ENCODE measurements at places on chromosomes 4 and X.

DNA sequence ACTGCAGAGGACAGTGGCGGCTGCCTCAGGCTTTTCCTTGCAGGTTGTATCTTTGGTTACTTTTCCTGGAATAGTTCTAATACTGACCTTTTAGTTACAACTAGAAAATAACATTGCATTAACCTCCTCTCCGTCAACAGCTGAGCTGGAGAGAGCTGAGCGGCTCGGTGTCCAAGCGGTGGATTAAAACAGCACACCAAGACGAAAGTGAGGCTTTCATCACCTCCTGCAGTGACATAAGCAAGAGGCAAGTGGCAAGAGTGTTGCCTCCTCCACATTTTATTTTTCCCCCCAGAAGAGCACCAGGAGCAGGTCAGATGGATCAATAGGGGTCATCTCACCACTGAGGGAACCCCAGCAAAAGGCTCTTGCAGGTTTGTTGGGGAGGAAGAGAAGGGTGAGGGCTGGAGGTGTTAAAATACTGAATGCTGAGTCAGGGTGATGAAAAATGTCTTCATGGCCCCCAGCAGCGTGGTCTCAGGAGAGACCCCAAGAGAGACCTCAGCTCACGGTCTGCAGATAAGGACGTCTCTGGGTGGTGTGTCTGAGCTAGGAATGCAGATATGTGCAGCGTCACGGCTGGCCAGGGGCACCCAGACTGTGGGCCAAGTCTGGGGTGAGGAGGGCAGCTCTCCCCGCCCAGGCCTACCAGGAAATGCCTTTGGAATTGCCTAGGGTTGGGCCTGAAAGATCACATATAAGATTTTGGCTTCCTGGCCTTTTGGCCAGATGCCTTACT, 50.3 kb downstream of the CASP3 start:
- DNase-seq, result no peak

- DNase-seq, result no peak
Observed at GRCh38 chr4:139738846-139739613, 73.4 kb downstream of the MGST2 start.

DNA sequence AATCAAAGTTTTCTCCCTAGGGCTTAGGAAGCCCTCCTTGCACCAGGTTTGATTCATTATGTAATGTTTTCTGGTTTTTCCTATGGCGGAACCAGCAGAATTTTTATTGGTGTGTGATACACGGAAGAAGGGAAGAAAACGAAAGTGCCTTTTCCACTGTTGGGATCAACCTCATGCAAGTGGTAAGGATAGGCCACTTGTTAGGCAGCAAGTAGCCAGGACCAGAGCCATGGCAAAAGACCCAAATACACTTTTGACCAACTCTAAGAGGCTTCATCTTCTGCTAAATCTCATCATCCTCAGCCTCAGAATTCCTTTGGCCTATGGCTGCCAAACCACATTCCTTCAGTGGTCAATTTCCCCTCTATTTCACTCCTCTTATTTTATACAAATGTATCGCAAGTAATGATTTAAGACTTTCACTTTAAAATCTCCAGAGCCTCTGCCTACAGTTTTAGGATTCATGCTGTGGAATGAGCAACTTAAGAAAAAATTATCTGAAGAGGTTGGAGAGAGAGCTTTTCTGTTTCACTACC, 21.2 kb downstream of the PPAT start:
- no peak for DNase-seq

- DNase-seq, result no peak
Observed at GRCh38 chr4:70703619-70704214, 15.4 kb downstream of the UTP3 start.

- no peak for DNase-seq
Observed at GRCh38 chr4:38306482-38307071, 346.4 kb downstream of the PTTG2 start.

- no peak for DNase-seq
Observed at GRCh38 chr4:105719204-105719603, 10.6 kb downstream of the GSTCD start.

DNA sequence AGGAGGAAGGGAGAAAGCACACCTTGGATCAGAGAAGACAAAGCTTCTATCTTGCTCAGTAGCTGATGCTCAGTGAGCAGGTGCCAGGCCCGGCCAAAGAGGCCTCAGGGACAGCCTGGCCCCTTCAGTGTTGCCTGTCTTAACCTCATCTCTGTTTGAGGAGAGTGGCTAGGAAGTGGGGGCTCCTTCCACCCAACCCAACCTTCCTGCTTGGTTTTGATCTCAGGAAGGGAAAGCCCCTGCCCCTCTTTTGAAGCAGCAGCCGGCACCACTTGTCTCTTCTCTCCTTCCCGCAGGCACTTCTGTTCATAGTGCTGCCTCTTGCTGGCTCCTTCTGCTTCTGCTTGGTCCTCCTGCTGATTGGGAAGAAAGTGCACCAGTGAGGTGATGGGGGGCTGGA, 2.4 kb upstream of the AFF2 start:
- DNase-seq, result no peak

DNA sequence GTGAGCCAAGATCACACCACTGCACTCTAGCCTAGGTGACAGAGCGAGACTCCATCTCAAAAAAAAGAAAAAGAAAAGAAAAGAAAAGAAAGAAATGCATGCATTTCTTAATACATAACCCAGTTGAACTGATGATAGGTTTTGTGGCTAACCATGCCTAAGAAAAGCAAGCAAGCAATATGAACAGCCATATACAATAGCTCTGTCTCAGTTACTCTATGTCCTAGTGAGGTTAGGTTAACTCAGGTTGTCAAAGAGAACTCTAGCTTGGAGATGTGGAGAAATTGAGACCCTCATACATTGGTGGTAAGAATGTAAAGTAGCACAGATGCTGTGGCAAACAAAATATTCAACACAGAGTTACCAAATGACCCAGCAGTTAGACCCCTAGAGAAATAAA, 167.0 kb upstream of the RASGEF1B start:
- no peak for DNase-seq

DNA sequence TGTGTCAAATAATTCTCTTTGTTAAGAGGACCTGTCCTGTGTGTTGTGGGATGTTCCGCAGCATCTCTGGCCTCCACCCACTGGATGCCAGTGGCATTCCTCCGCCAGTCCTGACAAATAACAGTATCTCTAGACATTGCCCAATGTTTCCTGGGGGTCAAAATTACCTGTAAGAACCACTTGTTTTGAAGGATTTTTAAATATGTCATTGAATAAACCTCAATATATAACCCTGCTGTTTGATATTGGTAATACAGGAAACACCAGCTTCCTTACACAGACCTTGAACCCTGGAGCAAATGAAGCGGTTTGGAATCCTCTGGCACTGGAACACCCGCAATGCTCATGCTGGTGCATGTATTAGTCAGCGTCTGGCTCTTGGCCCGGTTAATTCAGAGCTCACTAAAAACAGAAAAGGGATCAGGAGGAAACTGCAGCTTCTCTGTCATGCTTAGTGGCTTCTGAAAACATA, 101.3 kb downstream of the TBL1X start:
- DNase-seq, result no peak

DNA sequence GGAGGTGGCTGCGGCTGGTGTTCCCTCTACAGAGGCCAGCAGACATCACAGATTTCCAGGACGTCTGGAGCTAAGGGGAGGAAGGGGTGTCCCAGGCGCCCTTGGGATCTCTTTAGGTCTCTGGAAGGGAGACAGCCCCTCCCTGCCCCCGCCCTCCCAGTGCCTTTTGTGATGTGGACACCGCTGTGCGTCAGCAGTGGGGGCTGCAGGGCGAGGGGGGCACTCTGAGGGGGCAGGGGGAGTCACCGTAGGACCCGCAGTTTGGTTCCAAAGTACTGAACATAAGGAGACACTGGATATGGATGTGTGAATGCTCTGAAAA, 25.6 kb upstream of the MXD4 start:
- DNase-seq, result no peak

- DNase-seq, result no peak
Observed at GRCh38 chr4:1082215-1083182, 30.9 kb downstream of the RNF212 start.

DNA sequence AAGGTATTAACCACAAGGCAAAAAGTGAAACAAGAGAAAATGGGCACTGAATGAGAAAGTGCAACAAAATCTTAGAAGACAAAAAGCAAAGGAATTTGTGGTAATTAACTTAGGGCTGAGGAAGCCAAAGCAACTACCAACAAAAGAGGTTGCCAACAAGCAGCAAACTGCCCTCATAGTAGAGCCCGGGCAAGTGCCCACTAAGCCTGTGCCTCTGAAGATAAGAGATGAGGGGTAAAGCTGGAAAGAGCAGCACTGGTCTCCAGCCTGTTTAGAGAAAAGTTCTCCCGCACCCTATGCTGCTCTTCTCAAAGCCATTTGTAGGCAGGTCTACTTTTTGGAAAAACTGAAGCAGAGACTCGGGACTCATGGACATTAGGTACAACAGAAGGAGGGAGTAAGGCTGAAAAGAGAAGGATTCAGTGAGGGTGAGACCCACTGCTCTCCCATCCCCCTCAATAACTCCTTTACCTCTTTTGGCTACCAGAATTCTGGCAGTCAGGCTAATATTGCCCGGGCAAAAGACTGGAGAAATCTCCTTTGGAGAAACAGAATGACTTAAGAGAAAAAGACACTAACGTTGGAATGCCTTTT, 29.6 kb upstream of the KCNE5 start:
- DNase-seq, result no peak

DNA sequence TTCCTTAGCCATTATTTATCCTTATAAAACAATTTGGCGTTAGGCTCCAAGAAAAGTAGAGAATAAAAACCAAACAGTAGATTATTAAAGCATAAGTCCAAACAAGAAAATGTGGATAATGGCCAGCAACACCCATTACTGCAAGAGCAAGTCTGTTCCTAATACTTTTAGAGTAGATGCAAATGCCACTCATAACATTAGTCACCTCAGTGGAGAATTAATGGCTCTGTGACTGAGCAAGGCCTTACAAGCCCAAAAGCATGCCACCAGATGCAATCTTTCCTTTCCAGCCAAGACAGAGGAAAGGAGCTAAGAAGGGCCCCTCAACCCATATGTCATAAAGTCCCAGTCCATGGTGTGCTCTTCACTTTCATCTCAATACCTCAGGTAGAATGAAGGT, 373.8 kb downstream of the OPHN1 start:
- no peak for DNase-seq

- DNase-seq, result no peak
Observed at GRCh38 chrX:8813036-8813435, 11.9 kb upstream of the FAM9A start.

- DNase-seq, result no peak
Observed at GRCh38 chr4:159048166-159048886, 54.6 kb upstream of the RAPGEF2 start.

- DNase-seq, result no peak
Observed at GRCh38 chr4:185461565-185461964, 10.0 kb downstream of the CCDC110 start.

- DNase-seq, result no peak
Observed at GRCh38 chr4:88166608-88167007, 8.2 kb upstream of the ABCG2 start.

- no peak for DNase-seq
Observed at GRCh38 chr4:98522636-98523395, 135.6 kb downstream of the TSPAN5 start.

GRCh38 chr4:139503622-139504166, 49.8 kb downstream of the RAB33B start:
- DNase-seq, result no peak

GRCh38 chr4:15482842-15483241, 13.2 kb downstream of the CC2D2A start:
- no peak for DNase-seq

All from activated T-cell treated with anti-CD3 and anti-CD28 coated beads for 4 hours (primary cell).